Mesangial cell (primary cell): ENCODE measurements at places on chromosomes 6 and 20. TPM values are rescaled to one million over a fixed set of nuclear protein-coding genes. Genes with fewer than 3 reads are reported as not detected.

The PCK1 gene
- not detected in 2 replicates for total RNA-seq

The CST4 gene
- total RNA-seq = not detected in 2 replicates

The TCF15 gene
- not detected in 2 replicates for total RNA-seq

The CNR1 gene
- 1.3 and 1.8 TPM in 2 replicates for total RNA-seq

The XKR7 gene
- not detected in 2 replicates for total RNA-seq

The CRISP3 gene
- total RNA-seq = not detected in 2 replicates

The FAM83C gene
- not detected in 2 replicates for total RNA-seq

The SYNCRIP gene
- total RNA-seq = 30.9 and 56.2 TPM in 2 replicates
